ENCODE measurements at places on chromosomes 1 and 21. TPM values are rescaled to one million over a fixed set of nuclear protein-coding genes. Genes with fewer than 3 reads are reported as not detected.

- DNase-seq: no peak
These were observed 93.6 kb downstream of the RAVER2 start for GRCh38 chr1:64838486-64838885.

GRCh38 chr1:81446000-81446669, 354.6 kb upstream of the ADGRL2 start:
- no peak for DNase-seq

- no peak for DNase-seq
These were observed 40.5 kb upstream of the HMCN1 start for GRCh38 chr1:185693654-185694053.

DNA sequence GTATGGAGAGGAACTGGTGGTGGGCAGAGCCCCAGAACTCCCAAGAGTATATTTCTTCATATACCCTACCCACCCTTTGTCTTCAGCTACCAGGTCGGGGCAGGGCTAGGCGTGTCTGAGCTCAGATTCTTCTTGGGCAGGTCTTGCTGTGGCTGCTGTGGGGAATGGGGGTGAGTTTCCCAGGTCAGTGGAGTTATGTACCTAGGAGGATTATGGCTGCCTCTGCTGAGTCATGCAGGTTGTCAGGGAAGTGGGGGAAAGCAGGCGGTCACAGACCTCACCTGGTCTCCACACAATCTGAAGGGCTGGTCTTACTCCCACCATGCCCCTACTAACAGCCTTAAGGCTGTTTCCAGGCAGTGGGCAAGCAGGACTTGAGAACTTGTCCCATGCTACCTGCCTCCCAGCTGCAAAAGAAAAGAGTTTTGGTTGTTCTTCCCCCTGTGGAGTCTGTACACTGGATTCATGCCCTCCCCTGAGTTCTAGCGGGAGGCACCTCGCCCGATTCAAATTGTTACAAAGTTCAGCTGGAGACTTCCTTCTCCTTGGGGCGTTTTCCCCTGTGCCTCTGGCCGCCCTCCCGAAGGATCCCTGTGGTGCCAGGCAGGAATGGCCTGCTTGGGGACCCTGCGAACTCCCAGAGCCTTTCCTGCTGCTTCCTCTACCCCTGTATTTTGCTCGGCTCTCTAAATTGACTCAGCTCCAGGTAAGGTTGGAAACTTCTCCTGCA, 58.6 kb downstream of the NPHS2 start:
- peak; percentile 56 for DNase-seq

GRCh38 chr1:176118985-176119384, 88.1 kb downstream of the COP1 start:
- no peak for DNase-seq

DNA sequence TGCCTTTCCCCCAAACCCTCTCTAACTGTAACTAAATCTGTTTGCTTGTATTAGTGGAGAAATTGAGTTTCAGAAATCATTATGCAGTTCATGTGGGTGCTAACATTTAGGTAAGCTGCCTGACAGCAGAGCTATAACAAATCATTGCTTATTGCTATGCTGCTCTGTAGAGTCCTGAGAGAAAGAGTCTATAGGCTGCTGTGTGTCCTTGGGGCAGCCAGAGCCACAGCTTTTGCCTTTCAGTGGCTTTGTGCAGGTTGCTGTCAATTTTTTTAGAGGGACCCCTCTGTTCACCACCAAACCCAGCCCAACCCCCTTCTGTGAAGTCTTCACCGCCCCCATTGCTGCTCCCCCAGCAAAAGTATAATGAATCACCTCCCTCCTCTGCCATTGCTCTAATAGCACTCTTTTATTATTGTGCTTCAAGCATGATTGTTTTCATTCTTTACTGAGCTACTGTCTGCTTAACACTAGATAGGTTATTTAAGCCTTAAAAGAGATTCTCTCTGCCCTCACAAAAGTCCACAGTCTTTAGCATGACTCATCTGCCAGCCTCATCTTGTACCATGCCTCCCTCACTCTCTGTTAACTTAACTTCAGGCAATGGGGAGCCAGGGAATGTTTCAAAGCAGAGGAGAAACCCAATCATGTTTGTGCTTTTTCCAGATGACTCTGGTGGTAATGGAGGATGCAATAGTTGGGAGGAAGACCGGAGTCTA, 38.6 kb downstream of the DIRAS3 start:
- DNase-seq: no peak

GRCh38 chr1:87230501-87230900, 98.2 kb upstream of the LMO4 start:
- no peak for DNase-seq

DNA sequence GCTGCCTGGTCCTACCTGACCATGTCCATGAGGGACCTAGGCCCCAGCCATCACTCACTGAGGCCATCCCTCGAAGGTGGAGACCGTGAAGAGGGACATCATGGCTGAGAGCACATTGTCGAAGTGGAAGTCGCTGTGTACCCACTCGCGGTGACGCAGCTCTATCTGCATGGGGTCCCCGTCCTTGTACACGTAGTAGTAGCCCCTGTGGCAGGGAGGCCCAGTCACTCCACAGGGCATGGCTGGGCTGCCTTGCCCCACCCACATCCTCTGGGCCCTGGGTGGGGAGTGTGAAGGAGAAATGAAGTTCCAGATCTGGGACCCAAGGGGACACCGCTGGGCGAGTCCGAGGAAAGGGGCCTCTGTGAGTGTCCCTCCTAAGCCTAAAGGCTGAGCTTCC, 38.4 kb upstream of the KIF21B start:
- DNase-seq: no peak

SPATA46 gene
- total RNA-seq: not detected

FABP3 gene
- 4.7 TPM for total RNA-seq

LCE3E gene
- total RNA-seq: not detected

Measured in colonic mucosa (tissue), 4 donors.